ENCODE measurements at places on chromosomes 3 and 15. TPM values are rescaled to one million over a fixed set of nuclear protein-coding genes. Genes with fewer than 3 reads are reported as not detected.

SLC28A2 gene
- total RNA-seq: not detected

AGBL1 gene
- not detected for total RNA-seq

DNA sequence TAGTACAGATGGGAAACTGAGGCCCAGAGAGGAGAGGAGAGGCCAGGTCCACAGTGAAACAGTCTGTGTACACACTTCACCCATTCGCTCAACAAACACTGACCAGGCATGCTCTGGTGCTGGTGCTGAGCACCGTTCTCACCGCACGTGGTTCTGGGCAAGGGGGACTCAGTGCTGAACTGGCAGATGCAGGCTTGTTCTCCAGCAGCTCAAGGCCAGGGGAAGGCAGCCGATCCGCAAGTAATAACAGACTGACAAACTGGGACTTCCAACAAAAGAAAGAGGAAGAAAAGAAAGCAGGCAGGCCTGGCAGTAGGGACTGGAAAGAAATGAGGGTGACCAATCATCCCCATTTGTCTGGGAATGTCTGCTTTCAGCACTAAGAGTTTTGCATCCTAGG, 25.6 kb upstream of the LINGO1 start:
- no peak for DNase-seq

- no peak for DNase-seq
Measured at GRCh38 chr3:182583545-182583944, 209.8 kb upstream of the ATP11B start.

DNA sequence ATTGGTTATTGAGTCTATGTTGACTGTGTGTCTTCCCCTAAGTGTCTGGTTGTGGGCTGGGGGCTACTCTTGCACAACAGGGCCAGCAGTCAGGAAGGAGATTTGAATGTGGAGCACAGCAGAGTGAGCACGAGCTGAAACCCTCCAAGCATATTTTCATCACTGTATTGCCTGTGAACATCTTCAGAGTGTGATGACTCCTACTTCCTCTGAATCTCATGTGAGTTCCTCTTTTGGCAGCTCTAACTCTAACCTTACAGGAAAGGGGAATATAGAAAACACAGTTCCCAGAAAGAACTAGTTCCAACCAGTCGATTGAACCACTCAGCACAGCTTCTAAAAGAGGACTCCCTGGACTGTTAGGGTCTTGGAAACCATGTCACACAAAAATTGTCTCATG, 211.6 kb downstream of the RAP2B start:
- DNase-seq: no peak

- DNase-seq: no peak
Measured at GRCh38 chr3:124409650-124410275, 320.5 kb upstream of the UMPS start.
